ENCODE measurements at places on chromosomes 1 and 21.

- no peak for DNase-seq
These were observed 4.8 kb downstream of the ATP6V1G3 start for GRCh38 chr1:198535631-198536030.

- DNase-seq: no peak
These were observed 66.8 kb downstream of the PHACTR4 start for GRCh38 chr1:28436211-28436769.

GRCh38 chr1:26768755-26769154, 19.0 kb upstream of the PIGV start:
- DNase-seq: no peak

GRCh38 chr1:245688536-245689453, 534.0 kb downstream of the KIF26B start:
- DNase-seq: no peak

- no peak for DNase-seq
These were observed 41.5 kb upstream of the IL19 start for GRCh38 chr1:206729050-206729449.

DNA sequence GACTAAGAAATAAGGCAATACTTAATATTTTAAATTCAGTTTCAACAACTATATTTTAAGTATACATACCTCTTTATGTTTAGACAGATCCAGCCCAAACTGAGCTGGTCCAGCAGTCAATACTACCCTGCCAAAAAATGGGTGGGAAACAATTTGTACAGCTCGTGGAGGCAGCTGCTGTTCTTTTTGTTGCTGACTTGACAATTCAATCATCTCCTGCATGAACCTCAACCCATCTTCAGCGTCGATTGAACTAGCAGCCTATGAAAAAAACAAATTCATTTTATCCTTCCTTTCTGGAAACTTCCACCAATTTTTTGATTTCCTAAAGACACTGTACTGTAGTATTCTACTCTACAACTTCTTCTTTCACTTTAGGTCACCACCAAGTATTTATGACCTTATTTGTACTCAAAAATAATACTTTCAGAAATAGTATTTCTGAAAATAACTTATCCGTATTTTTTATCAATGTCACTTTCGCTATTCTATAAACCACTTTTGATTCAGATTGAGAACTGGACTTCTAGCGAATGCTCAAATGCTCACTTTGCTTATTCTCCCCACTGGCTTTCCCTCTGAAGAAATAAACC, 46.5 kb downstream of the EDEM3 start:
- DNase-seq: no peak

DNA sequence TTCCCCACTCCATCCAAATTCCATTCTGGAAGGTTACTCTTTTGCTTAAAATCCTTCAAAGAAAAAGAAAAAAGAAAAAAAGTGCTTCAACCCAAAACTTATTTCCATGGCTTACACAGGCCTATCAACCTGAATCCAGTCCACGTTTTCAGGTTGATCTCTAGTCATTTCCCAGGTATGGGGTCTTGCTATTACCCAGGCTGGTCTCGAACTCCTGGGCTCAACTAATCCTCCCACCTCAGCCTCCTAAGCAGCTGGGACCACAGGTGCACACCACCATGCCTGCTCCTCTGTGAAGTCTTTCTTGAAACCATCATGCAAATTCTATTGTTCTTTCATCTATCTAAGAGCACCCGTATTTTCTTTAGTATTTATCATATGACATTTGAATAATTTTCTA, 7.6 kb downstream of the RNF19B start:
- no peak for DNase-seq

GRCh38 chr1:222441066-222441465, 106.8 kb downstream of the HHIPL2 start:
- no peak for DNase-seq

- no peak for DNase-seq
These were observed 4.3 kb downstream of the PFKL start for GRCh38 chr21:44304011-44304616.

GRCh38 chr1:184595596-184595995, 159.1 kb downstream of the EDEM3 start:
- no peak for DNase-seq

DNA sequence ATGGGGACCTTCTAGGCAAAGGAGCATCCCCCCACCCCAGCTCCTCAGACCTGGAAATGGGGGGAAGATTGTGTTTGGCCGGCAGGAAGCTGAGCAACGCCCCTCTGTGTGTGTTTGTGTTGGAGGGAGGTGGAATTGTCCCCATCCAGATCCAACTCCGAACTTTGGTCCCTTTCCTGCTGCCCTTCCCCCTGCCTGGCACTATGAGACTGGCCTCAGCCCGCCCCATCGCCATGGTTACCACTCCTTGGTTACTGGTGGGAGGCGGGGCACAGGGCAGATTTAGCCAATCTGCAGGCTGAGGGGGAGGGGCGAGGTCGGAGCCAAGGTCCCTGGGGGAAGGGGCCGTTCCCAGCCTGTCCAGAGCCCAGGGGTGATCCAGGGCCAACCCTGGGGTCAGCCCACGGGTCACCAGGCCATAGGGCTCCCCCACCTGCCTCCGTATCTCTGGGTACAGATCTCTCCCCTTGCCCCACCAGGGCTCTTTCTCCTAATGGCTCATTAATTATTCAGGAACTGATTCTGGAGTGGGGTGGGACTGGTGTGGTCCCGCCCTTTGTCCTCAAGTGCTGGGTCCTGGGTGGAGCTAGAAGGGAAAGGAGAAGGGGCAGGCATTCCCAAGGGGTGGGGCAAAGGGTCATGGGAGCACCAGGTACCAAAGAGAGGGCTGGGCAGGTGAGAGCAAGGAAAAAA, 15.2 kb downstream of the PTPRF start:
- no peak for DNase-seq

GRCh38 chr1:29096231-29096886, 27.3 kb downstream of the TMEM200B start:
- DNase-seq: no peak

GRCh38 chr1:12206792-12207424, 22.9 kb upstream of the VPS13D start:
- no peak for DNase-seq

DNA sequence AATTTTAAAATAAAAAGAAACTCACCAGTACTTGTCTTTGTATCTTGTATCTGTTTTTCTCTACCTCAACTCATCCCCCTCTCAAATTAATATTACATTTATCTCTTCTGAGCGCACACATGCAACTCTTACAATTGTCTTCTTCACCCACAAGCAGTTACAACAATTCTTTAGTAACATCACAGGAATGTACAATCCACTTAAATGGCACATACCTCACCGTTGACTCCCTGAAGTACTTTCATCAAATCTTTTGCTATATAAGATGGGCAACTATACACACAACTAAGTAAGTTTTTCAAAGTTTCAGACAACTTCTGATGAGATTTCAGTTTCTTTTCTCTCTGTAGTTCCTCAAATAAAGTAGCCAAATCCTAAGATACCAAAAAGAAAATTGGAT, 28.3 kb downstream of the HEATR1 start:
- no peak for DNase-seq

- DNase-seq: peak; percentile 45
These were observed 70.9 kb downstream of the PCP4 start for GRCh38 chr21:39938086-39938625.

- DNase-seq: no peak
These were observed 28.1 kb upstream of the CSF1 start for GRCh38 chr1:109882288-109883245.

DNA sequence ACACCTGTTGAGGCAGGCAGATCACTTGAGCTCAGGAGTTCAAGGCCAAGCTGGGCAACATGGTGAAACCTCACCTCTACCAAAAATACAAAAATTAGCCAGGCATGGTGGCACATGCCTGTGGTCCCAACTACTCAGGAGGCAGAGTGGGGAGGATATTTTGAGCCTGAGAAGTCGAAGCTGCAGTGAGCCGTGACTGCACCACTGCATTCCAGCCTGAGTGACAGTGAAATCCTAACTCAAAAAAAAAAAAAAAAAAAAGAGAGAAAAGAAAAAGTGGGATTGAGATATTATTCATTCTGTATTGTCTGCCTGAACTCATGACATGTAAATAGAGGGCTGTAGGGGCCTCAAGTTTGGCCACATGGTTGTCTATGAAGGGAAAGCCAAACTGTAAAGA, 37.3 kb downstream of the WNT2B start:
- no peak for DNase-seq

- no peak for DNase-seq
These were observed 154.0 kb downstream of the VPS13D start for GRCh38 chr1:12383786-12384185.

- DNase-seq: peak; percentile 27
These were observed 32.3 kb downstream of the SLC66A1 start for GRCh38 chr1:19344372-19344810.

GRCh38 chr1:14774225-14774624, 175.7 kb downstream of the KAZN start:
- no peak for DNase-seq

DNA sequence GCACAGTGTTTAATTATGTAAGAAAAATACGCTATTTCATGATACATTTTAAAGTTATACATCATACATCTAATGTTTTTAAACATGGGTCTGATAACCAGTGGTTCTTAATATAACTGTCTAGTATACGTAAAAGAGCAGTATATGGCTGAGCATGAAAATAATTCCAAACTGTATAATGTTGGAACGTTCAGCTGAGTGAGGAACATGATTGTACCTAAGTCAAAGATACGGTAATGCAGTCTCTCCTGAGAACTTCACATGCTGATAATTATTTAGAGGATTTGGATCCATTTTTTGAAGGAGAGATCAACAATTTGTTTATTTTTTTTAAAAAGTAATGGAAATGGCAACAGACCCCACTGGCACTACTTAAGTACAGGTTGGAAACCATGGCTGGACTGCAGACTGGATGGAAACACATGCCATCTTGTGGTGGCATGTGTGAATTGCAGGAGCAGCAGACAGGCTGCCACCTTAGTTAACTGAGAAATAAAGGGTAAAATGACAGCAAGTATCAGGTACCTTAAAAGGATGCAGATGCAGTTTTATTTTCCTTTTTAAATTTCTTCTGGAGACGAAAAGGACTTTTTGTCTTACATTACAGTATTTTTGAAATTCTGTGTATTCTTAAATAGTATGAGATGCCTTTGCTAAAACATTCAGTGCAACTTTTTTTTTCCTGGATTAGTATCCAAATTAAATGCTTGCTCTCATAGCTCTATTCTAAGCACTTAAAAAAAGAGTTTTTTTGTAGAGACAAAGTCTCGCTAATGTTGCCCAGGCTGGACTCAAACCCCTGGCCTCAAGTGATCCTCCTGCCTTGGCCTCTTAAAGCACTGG, 73.8 kb downstream of the MTR start:
- peak; percentile 36 for DNase-seq

DNA sequence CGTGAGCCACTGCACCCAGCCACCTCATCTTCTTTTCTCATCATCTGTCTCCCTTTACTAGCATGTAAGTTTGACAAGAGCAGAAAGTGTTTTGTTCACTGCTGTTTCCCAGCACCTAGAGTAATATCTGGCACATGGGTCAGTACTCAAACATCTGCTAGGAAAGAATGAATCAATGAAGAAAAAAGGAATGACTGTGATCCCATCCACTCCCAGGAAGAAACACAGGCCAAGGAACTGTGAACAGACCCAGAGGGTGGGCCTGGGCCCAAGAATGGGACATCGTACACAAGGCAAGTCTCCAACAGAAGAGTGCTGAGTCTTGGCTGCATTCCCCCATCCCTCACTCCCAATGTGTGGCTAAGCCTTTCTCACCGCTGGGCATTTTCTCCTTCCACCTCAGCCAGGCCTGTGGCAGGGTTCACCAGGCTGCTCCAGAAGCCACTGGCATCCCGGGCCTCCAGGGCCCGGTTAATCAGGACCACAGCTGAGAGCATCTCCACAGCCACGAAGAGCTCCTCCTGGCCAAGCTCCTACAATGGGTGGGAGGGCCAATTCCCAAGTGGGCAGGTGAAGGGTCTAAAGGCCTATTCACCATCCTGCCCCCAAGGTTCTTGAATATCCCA, 18.4 kb downstream of the IQGAP3 start:
- DNase-seq: no peak

GRCh38 chr1:12708396-12709090, 7.4 kb upstream of the AADACL3 start:
- no peak for DNase-seq

- DNase-seq: no peak
These were observed 102.7 kb upstream of the C21orf91 start for GRCh38 chr21:17921579-17922530.

GRCh38 chr1:238558156-238558555, 667.4 kb upstream of the ZP4 start:
- DNase-seq: no peak

- DNase-seq: no peak
These were observed 884.8 kb upstream of the B3GALT2 start for GRCh38 chr1:194071205-194071604.

DNA sequence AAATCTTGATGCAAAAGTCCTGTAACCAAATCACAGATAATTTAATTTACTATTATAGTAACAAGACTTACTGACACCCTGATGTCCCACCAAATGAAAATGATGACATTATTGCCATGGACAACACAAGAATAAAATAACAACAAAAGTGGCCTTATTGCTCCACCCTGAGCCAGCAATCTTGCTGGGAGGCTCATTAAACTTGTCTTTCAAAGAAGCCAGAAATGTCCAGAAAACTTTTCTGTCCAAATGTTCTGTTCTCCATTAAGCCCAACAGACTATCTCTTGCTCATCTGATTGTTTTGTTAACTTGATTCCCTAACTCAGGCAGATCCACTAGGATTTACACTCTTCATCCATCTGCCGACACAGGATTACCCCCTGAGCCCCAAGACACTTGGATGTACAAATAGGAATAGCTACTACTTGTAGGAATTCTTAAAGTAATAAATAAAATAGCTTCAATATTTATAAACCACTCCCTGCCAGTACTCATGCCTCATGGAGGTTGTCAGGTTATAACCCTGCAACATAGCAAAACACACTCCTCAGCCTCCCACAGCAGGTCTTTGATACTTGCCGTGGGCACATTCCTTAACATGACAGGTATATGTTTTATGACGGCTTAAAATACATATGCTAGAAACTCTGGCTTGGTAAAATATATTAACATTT, 84.9 kb downstream of the PTPN14 start:
- no peak for DNase-seq

DNA sequence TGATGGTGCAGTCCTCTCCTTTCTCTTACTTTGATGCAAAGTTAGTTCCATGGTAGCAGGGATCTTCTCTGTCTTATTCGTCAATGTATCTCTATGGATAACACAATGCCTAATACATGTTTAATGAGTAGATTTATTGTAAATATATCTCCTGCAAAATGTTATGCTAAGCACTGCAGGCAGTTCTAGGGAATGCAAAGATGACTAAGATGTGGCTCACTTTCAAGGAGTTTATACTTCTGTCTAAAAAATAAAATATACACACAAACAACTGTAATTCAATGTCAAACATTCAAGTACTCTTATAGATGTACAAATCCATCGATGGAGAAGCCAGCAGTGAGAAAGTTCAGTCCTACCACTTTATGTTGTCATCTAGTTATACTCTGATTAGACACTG, 194.3 kb downstream of the KCTD3 start:
- DNase-seq: no peak

- DNase-seq: no peak
These were observed 25.7 kb downstream of the ATF3 start for GRCh38 chr1:212634252-212634651.

All from SHP77 (cell line).